Stimulated activated CD4-positive, alpha-beta T cell treated with anti-CD3 and anti-CD28 coated beads, TNF-alpha, amount 100 ng/mL, for 1 hour (primary cell): ENCODE measurements at places on chromosomes 5 and 9.

DNA sequence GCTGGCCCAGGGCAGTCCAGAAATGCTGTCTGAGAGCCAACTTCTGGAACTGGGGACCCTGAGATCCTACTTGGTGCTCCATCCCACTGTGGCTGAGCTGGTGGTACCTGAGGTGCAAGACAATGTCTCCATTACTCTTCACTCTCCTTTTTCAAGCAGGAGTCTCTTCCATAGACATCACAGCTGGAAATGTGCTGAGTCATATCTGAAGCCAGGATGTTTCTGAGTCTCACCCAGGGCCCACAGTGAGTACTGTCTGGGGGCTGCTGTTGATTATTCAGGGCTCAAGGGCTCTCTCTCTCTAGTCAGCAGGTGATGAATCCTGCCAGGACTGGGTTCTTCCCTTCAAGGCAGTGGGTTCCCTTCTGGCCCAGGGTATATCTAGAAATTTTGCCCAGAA, 145.2 kb upstream of the TAS2R1 start:
- no peak for DNase-seq

GRCh38 chr5:71482132-71482531, 26.7 kb downstream of the BDP1 start:
- DNase-seq = no peak

DNA sequence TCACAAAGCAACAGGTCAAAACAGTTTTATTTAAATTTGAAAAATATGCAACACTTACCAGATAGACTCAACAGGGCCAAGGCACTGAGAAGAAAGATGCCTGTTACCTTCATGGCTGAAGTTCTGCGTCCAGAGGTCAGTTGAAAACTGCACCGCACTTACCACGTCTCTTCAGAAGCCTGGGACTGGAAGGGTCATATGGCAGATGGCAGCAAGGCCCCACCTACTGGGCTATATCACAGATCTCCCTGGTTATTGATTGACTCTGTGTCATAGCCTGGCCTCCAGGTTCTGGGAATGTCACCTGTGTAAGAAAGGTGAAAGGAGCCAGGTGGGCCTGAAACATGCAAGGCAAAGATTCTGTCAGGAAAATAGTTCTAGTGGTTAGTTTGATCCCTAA, at the start of gene SPINK1:
Gene SPINK1 (minus strand): TSS at position 207 of the 400 bp plus-strand sequence. CDS start 94 bp downstream, at position 113.
- DNase-seq = no peak

- DNase-seq = no peak
Observed at GRCh38 chr5:167652690-167653089, 638.8 kb upstream of the WWC1 start.

DNA sequence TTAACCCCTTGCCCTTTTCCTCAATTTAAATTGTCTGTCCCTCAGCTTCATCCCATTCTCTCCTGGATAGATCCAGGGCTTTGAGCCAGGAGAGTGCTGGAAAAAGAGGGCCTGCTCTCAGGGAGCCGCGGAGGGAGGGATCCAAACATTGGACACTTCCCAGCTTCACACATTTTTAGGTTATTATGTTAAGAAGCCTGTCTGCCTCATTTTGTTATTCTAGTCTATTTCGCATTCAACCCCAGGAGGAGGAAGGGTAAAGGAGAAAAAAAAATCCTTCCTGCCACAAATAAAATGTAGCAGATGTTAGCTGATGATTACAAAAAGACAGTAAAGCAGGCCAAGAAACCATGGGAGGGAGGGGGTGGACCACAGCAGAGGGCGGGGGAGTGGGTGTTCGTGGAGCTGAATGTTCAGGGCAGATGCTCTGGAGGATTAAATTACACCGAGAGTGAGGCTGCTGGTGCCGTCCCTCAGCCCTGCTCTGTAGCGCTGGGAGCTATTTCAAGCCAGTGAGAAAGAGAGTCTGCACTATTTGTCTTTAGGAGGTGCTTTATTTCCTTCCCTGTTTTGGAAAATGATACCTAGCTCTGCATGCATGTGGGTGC, 60.6 kb upstream of the ZFR start:
- DNase-seq = no peak

DNA sequence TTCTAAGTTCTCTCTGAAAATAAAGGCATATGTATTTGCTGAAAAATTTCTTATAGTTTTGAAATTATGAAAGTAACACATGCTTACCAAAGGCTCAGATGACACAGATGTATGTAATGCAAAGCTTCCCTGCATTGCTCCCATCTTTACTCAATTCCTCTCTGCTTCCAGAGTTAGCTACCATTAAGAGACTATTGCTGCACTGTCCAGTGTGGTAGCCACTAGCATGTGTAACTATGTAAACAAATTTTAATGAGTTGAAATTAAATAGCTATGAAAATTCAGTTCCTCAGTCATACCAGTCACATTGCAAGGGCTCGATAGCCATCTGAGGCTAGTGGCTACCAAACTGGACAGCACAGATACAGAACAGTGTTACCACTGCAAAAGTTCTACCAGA, 17.9 kb downstream of the FRMD3 start:
- no peak for DNase-seq

DNA sequence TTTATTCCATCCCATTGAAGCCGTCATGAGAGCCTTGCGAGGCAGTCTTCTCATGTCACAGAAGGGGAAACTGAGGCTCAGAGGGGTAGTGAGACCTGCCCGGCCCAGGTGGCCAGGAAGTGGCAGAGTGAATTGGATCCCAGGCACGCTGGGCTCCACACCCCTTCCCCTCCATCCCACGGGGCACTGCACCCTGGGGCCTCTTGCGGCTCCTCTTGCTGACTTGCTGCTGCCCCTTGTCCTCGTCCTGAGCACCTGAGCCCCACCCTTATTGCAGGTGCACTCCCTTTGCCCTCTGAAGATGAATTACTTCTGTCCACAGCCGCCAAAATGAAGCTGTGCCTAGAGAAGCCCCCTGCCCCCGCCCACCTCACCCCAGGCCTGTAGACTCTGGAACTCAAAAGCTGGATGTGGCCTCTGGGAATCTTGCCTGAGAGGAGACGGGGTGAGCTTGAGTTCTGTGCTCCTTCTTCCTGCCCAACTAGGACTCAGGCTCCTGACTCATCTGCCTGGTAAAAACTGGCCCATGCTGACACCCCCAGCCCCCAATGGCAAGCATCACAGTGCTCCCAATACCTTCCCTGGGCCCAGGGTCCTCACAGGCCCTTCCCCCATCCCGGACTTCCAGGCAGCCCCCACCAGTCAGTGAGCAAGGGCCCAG, 6.4 kb downstream of the NEURL1B start:
- DNase-seq = no peak

DNA sequence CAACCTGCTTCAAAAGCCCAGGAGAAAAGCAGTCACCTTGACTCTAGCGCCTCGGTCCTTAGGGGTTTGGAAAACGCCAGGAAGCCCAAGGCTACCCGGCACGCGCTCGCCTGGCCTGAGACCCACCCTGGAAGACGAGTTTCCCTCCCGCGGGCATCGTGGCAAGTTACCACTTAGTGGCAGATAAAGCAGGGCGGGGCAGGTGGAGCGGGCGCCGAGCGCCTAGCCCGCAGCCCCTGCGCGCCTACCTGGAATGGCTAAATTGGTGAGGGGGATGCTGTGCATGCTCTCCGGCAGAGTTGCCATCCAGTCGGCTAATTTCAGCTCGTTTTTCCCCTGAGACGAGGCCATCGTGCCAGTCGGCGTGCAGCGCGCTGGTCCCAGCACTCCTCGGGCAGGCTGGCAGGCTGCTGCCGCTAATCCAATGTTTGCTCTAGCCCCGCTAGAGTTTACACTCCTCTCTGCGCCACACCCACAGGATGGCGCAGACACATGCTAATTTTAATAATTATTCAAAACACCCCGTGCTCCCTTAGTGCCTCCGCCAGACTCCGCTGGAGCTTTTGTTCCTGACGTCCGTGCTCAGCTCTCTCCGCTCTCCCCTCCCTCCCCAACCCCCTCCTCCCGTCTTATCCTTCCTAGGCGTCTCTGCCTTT, at the start of gene PLCXD3:
Gene PLCXD3 (minus strand): TSS at position 426 of the 656 bp plus-strand sequence. CDS start 75 bp downstream, at position 351.
- DNase-seq = no peak
